ENCODE measurements at places on chromosomes 2 and 18.

DNA sequence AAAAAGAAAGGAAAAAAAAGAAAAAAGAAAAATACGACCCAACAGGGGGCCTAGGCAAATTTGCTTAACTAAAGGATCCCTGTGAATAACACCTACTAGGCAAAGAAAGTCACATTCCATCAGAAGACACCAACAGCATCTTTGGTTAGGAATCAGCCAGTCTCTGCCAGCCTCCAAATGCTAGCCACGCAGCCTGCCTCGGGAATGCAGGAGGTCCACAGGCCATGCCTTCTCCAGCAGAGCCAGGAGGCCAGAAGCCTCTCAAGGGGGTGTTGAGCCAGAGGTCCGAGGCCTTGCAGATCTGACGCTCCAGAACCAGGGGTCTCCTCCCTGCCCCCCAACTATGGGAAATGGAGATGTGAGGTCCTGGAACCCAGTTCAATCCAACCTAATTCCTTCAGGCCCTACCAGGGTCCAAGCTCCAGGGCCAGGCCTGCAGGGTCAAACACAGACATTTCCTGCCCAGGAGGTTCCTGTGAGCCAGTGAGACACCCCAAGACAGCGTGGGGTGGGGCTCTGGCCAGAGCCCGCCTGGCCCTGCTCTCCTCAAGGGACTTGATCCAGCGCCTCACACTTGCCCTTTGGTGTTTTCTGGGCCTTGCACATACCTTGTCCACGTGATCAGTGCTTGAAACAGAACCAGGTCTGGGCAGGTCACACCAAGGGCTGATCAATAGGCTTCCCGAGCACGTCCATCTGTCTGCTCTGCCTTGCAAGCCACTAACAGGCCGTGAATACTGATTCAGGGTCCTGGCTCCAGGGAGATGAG, 289.6 kb upstream of the ID2 start:
- no peak for DNase-seq

DNA sequence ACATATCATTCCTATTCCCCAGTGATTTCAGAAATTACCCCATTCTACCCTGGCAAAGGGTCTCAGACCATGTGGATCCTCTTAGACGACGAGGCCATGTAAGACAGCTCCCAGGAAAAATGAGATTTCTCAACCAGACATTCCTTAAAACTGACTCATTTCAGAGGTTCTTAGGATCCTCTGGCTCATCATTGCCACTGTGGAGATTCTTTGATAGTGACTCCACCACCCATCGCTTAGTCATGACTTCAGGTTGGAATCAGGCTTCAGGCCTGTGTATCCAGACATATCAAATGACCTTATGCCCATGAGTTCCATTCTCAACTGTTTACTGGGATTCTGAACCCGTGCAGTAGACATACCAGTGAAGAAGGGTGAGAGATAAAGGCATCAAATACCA, 245.6 kb upstream of the TCF4 start:
- no peak for DNase-seq

DNA sequence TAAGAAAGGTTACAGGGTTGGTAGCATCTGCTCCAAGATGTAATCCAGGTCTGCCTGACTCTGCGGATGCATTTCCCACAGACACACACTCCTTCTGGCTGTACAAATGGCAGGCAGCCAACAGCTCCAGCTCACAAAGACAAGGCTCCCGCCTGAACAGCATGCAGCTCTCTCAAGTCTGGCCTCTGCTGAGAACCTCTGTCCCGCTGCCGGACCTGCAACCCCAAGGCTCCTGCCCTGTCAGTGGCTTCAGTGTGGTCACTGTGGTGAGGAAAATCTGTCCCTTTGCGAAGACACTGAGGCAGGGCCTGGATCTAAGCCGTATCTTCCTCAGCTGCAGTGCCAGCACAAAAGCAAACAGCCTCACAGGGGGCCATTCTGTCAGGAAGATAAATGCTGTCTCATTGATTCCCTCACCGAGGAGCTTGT, 469.3 kb upstream of the MEX3C start:
- no peak for DNase-seq

- no peak for DNase-seq
Measured at GRCh38 chr2:143146366-143146765, 17.1 kb downstream of the ARHGAP15 start.

- no peak for DNase-seq
Measured at GRCh38 chr2:196899976-196900375, 26.5 kb downstream of the PGAP1 start.

DNA sequence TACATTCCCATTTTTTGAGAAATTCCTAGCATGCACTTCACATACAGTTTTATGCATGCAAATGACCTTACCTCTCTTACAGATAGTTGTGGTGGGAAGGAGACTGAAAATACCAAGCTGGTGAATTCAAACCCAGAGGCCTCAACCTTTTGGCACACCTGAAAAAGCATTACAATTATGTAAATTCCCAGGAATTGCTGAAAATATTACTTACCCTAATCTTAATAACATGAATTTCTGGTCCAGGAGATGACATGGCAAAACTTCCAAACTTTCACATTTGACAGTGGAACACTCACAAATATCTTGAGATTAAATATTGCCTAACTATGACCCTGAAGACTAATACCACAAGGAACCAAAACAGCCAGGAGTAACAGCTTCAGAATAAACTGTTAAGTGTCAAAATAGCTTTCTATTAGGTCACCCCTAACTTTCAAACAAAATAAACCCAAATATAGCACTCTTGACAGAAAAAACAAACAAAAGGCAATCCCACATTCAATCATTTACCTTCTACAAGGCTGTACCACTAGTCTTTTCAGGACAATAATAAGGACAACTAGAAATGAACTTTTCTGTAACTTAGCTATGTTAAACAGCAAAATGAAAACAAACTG, 10.9 kb upstream of the PEX13 start:
- DNase-seq, result no peak

GRCh38 chr2:133365117-133365516, 203.1 kb downstream of the NCKAP5 start:
- DNase-seq, result no peak

GRCh38 chr2:193966590-193966989, 1690.4 kb upstream of the SLC39A10 start:
- no peak for DNase-seq

GRCh38 chr18:79380816-79381806, 14.6 kb upstream of the NFATC1 start:
- DNase-seq, result peak; percentile 69

DNA sequence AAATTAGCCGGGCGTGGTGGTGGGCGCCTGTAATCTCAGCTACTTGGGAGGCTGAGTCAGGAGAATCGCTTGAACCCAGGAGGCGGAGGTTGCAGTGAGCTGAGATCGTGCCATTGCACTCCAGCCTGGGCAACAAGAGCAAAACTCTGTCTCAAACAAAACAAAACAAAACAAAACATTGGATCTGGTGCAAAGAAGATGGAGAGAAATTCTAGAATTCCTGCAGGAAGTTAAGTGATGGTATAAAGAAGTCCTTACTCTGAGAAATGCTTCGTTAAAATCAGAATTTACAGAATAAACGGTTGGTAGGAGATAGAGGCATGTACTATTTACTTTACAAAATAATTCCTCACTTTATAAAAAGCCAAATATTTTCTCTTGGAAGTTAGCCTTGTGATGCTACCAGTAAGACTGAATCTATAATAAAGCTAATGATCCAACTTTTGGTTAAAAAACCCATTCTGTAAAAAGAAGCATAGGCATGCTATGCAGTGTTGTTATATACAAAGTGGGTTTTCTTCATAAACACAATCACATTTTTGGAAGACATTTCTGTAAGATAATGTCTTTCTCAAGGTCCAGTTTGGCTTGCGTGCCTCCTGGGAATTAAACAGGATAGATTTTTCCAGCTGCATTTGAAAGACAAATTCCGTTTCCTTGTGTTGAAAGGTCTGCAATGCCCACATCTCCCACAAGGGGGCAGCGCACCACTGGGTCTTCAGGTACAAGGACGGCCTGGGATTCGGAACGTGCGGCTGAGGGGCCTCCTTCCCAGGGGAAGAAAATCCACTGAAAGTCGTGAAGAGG, 35.6 kb upstream of the PNO1 start:
- DNase-seq, result peak; percentile 75

DNA sequence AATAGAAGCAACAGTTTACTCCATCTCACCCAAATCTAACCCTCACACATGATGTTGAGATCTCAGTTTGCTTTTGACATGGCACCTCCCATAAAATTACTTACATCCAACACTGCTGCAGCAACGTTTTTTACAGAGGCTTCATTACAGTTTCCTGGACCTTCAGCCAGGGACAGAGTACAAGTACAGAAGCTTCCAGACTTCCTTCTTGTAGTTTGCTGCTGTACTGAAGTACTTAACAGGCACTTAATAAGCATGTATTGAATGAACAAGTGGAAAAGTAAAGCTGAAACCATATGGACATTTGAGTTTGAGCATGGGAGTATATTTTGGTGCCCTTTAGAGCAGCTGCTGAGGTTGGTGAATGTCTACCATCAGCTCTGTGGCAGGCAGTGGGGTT, 514.2 kb downstream of the PTPRM start:
- DNase-seq, result no peak

- DNase-seq, result no peak
Measured at GRCh38 chr2:33512112-33512511, 35.7 kb downstream of the RASGRP3 start.

DNA sequence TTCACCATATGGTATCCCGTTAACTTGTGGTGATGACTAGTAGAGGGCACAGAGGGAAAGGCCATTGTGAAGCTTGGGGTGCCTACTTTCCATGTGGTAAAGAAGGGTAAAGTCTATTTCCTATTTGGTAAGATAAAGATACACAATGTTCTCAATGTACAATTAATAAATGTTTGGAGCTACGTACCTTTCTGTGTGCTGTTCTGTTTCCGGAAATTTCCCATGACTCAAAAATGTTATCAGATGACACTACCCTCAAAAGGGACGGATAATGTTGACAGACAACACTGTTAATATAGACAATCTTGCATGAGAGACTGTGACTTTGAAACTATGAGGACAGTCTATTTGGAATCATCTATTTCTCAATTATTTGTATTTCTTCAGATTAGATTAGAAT, 4.2 kb upstream of the SULT1C3 start:
- no peak for DNase-seq

- no peak for DNase-seq
Measured at GRCh38 chr2:220959391-220959802, 612.7 kb downstream of the EPHA4 start.

DNA sequence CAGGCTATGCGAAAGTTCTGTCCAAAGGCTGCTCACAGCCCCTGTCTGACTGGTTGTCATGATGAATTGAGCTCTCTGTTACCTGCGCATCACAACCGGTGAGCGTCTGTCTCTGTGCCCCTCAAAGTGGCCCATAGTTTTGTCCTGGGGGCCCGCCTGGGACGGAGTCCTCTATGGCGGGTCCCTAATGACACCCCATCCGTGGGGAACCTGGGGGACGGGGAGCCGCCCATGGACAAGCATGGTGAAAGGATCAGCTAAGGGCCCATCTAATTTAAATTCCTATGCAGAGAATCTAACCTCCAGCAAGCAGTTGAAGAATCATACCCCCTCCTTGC, 473 bp downstream of the ELMOD3 start:
- no peak for DNase-seq

- DNase-seq, result no peak
Measured at GRCh38 chr2:88903749-88904353, 212.4 kb downstream of the RPIA start.

GRCh38 chr2:59790186-59791003, 763.1 kb downstream of the BCL11A start:
- DNase-seq, result no peak

Measured in stimulated activated CD8-positive, alpha-beta memory T cell treated with anti-CD3 and anti-CD28 coated beads, Interleukin-4, amount 100 ng/mL, for 4 hours (primary cell).